GM04504 (cell line): ENCODE measurements at places on chromosomes 7 and 10.

DNA sequence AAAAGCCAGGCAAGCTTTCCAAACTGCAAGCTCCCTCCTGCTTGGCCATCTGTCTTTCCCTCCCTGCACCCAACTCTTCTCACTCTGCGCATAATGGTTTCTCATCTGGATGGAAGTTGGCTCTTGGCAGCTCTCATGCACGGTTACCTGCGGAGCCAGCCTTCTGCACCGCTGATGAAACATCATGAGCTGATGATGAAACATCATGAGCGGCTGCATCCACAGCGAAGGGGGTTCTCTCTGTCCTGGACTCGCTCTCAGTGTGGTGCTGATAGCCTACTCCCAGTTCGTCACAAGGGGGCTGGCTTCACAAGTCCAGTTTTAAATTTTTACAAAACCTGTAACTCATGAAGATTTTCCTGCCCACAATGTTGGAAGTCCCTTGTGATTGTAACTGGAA lies 457.5 kb downstream of the ACTR3B start:
- no peak for DNase-seq

DNA sequence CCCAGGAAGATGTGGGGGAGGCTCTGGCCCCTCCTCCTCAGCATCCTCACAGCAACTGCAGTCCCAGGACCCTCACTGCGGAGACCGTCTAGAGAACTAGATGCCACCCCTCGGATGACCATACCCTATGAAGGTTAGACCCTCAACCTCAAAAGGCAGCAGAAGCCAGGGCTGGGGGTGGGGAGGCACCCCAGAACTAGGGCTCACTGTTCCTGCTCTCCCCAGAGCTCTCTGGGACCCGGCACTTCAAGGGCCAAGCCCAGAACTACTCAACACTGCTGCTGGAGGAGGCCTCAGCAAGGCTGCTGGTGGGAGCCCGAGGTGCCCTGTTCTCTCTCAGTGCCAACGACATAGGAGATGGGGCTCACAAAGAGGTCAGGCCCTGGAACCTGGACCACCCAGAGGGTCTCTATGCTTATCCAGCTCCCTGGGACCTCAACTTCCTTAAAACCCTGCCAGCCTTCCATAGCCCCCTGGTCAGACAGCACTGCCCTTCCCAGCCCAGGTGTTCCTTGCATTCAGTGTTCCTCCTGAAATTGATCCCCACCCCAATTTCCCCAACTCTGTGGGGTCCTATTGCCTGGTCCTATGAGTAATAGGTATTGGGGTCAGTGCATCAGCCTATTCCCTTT lies 3.7 kb downstream of the SEMA4G start:
- no peak for DNase-seq

DNA sequence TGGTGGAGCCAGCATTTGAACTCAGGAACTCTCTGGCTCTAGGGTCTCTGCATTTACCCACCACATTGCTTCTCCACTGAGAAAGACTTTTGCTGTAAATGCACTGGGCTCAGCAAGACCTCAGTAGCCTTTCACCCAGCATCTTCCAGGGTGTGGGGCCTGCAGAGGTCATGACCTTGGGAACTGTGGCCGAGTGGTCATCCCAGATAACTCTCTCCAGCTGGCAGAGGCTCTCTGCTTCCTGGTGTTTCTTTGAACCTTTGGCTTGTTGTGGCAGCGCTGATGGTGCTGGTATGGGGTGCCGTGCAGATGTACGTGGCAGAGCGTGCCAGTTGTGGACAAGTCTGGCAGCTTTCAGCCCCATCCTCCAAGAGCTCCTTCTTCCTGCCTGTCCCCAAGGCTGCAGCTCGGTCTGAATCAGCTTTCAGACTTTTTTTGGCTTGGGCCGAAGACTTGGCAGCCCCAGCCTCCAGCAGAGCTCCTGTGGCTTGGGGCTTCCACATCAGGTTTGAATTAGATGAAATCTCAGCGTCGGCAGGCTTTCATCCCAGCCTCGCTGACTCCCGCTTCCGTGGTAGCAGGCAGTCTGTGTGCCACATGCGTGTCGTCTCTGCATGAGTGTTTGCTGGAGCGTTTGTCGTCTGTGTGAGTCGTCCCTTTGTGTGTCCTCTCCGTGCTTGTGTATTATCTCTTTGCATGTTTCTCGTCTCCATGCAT lies 21.5 kb downstream of the ADAMTS14 start:
- peak; percentile 94 for DNase-seq

DNA sequence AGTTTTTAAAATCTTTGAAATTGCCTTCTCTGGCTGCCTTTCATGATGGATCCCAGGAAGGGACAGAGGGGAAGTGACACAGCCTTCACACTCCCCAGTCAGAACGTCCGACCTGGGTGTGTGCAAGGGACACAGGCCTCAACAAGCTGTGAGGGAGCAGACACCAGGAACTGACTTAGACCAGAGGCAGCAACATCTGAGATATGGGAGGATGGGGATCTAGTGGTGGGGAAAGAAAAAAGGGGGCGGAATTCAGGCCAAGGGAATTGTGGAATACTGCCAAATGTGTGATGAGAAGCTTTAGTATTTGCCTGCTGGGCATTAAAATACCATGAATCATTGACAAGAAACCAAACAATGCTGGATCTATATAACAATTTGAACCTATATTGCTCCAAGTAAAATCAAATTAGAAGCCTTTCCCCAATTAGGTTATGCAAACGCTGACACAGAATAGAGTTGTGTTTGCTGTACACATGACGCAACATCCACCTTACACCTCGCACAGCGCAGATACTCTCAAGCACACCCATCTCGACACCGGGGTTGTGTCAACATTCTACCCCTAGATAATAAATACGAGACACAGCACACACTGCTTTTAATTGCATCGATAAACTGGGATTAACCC lies 17.2 kb upstream of the MNX1 start:
- DNase-seq: no peak

- DNase-seq: no peak
Observed at GRCh38 chr7:147992698-147993097, 597.9 kb upstream of the C7orf33 start.

DNA sequence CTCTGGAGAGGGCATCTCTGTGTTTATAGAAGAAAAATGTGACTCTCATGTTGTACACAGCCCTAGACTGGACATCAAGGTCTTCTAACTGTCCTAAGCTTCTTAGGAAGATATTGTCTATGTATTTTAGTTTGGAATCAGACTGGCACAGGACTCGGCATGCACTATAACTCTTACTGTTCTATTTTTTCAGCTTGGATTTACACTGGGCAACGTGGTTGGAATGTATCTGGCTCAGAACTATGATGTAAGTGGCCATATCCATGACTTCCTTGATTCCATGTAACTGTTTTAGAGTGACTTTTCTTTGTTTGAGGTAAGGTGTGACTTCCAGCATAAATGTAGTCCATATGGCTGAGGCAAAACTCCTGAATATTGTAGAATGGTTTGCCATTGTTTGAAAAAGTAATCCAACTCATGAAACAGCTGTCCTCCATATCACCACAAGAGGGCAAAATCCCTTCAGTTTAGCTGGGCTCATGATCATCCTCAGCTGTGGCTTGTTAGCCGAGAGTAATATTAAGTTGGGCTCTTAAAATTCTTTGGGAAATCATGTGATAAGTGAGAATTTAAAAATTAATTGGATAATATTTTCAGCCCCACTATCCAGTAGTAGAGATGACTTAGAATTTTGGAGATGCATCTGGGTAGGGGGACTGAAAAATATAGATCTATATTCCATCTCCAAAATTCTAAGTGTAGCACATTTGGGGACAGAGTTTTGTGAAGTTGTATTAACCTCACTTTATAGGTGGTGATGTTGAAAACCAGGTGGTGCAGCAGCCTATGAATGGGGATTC lies 10.4 kb downstream of the STMP1 start:
- DNase-seq: no peak

DNA sequence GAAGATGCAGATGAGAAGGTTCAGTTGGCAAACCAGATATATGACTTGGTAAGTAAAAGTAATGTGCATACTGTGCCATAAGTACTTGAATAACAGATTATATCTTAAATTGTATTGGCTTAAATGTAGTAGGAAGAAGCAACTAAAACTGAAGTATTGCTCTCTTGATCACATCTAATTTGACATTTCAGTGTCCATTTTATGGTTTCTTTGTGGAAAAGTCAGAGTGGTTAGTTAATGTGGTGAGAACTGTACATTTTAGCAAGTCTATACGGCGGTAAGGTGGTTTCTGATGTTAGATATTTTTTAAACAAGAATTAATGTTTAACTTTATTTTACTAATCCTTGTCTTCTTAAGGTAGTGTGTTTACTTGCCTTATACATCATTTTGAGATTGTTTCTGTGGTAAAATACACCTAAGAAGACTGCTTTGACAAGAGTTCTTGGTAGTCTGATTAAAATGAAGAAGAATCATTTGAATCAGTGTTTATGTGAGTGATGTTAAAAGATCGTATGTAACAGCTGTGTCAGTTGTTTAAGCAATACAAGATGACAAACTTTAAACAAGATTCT lies 5.1 kb downstream of the ING3 start:
- no peak for DNase-seq

- DNase-seq: no peak
Observed at GRCh38 chr10:117071286-117072050, 66.5 kb upstream of the SHTN1 start.

DNA sequence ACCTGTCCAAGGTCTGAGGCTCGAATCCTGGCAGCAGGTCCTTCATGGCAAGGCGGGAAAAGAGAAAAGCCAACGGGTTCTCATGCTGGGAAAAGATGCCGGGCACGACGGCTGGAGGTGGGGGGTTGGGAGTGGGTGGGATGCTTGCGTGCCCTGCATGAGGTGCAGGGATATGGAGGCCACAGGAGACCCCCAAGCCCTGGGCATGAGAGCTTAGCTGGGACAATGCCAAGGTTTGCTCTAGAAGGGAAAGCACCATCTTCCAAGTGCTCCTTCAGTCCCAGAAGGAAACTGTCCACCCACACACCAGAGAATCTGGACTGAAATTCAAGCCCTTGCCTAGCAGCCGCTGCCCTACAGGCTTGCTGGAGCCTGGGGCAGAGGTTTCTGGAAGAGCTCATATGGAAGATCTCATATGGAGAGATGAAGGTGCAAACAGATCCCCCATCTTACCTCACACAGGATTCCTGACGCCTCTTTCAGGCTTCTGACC lies 64.3 kb downstream of the ZRANB1 start:
- no peak for DNase-seq

GRCh38 chr10:90412582-90412981 lies 445.3 kb downstream of the HTR7 start:
- DNase-seq: no peak

- DNase-seq: no peak
Observed at GRCh38 chr7:87831097-87831496, 45.1 kb downstream of the SLC25A40 start.

- DNase-seq: no peak
Observed at GRCh38 chr10:131638049-131638879, 262.5 kb upstream of the PPP2R2D start.

DNA sequence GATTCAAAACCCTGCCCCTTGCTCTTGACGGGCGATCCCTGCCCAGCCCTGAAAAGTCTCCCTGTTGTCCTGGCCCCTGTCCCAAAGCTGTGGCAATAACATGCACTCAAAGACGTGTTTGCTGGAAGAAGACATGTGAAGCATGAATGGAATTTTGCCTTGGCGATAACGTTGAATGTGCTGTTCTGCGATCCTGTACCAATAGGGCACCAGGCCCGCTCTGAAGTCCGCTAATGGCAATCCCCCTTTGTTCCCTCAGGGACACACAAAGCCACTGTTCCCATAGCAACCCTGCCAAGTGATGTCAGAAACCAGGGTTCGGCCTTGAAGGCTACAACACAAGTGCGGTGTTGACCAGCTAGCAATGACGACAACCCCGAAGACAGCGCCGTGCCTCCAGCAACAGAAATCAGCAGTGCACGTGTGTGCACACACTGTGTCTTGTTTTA lies 284.6 kb downstream of the KLF6 start:
- peak; percentile 31 for DNase-seq

- DNase-seq: no peak
Observed at GRCh38 chr7:50366311-50366710, 61.8 kb downstream of the IKZF1 start.

- DNase-seq: peak; percentile 100
Observed at GRCh38 chr10:98349508-98349922, 65.5 kb downstream of the PYROXD2 start.

DNA sequence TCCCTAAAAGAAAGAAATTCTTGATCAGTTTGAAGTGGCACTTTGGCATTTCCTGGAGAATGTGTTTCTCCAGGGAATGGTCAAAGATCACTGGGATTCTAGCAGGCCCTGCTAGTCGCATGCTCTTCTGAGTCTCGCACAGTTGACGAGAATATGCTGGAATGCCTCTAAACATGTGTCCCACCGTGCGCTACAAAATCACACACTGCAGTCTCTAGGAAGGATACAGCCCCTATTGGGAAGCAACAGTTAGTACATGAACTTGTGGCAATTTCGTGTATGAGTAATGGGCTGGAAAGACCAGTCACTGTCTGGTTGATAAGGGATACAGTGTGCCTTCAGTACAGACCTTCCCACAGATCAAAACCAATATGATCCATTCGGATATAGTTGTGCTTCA lies 257.9 kb downstream of the PRPF18 start:
- no peak for DNase-seq

DNA sequence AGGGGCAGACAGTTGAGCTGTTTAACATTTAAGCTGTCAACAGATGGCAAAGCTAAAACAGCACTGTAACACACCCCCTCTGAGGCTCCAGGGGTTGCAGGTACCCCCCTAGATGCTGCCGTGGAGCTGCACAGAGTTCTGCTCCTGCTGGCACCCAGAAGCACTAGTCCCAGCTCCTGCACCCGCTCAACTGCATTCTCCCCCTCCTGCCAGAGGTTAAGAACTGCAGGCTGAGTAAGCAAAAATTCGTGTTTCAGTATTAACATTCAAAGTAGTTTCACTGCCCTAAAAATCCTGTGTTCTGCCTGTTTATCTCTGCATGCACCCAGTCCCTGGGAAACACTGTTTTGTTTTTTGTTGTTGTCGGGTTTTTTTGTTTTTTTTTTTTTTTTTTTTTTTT lies 790.8 kb upstream of the KCND2 start:
- no peak for DNase-seq

GRCh38 chr10:3445648-3446047 lies 273.1 kb upstream of the PITRM1 start:
- DNase-seq: no peak

GRCh38 chr7:23315366-23315765 lies 16.2 kb downstream of the MALSU1 start:
- no peak for DNase-seq

- no peak for DNase-seq
Observed at GRCh38 chr7:23514755-23515154, 17.0 kb downstream of the TRA2A start.

GRCh38 chr7:47407136-47407535 lies 174.8 kb downstream of the TNS3 start:
- DNase-seq: no peak

DNA sequence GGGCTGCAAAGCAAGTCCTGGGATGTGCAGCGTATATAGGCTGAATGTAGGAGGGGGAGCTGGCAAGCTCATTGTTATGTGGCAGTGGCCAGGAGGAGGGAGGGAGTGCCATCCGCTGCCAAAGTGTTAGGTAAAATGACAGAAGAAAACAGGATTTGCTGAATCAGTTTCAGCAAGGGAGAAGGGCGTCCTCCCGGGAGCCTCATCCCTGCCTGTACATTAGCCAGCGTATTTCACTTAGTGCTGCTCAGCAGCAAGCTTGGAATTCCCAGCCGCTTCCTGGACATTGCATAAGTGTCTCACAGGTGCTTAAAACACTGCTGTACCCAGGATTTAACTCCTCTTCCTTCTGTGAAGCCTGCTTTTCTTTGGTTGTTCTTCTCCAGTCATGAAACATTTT lies 2.5 kb downstream of the NIPSNAP2 start:
- DNase-seq: no peak
